ENCODE measurements at places on chromosomes 12 and 14.

DNA sequence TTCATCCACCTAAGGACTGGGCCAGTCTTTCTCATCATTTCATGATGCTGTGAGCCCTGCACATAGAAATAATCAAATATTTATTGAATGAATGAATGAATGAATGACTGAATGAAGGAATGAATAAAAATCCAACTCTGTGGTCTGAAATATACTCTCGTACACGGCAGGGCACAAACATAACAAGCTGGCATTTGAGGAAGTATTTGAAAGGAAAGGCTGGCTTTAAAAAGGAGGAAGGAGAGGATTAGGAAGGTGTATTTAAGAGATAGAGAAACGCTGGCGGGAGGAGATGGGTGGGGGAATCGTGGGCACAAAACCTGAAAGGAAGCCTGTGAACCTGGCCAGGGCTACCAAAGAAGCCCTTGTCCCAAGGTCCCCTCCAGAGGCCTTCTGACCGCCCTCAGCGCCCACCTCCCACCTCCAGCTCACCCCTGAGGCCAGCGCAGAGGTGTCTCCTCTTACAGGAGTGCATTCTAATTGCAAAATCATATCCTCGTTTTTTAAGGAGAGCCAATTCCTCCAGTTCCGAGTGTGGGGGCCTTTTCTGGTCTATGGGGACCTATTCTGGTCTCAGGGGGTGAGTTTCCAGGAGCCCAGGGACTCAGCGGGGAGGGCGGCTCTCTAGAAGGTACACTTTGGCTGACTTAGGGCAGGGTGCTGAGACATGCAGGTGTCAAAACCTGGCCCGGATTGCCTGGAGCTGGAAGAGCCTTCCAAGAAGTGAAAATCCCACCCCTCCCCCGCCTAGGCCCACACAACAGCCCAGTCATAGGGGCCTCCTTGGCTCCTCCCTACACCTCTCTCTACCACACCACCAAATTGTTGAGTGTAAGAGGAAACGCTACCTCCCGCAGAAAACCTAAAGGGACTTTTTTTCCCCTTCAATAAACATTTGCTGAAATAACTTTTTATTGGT lies 8.7 kb upstream of the JDP2 start:
- DNase-seq = no peak

GRCh38 chr14:63478010-63478409 lies 65.2 kb downstream of the PPP2R5E start:
- no peak for DNase-seq

- no peak for DNase-seq
These were observed 141.8 kb upstream of the RASSF8 start for GRCh38 chr12:25816637-25817036.

DNA sequence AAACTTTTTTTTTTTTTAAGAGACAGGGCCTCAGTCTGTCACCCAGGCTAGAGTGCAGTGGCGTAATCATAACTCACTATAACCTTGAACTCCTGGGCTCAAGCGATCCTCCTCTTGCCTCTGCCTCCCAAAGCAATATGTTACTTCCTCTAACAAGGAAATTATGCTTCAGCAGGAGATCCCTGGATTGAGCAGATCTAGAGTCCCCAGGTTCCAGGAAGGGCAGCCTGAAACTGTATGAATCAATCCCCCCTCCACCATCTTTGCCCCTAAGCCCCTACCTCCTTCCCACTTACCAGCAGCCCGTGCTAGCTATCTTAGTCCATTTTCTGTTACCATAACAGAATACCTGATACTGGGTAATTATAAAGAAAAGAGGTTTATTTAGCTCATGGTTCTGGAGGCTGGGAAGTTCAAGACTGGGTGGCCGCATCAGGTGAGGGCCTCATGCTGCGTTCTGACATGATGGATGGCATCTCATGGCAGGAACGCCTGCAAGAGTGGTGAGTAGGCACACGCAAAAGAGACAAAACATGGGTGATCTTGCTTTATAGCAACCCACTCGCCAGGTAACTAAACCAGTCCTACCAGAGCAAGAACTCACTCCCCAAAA lies 5.0 kb downstream of the TAMALIN start:
- DNase-seq = no peak

GRCh38 chr12:6541371-6542165 lies 7.3 kb downstream of the GAPDH start:
- DNase-seq = no peak

DNA sequence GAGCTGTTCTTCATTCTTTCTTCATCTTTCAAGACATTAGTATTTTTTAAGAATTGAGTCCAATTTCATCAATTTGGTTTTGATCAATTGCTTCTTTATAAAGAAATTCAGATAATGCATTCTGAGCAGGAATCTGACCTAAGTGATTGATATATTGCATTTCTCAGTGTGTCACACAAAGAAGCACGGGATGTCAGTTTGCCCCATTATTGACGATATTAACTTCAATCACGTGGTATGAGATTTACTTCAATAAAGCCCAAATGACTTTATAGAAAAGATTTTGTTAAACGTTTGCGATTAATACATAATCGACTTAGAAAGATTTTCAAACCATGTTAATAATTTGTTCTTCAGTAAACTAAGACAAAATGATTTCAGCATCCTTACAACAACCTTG lies 1254.2 kb downstream of the FSCB start:
- no peak for DNase-seq

DNA sequence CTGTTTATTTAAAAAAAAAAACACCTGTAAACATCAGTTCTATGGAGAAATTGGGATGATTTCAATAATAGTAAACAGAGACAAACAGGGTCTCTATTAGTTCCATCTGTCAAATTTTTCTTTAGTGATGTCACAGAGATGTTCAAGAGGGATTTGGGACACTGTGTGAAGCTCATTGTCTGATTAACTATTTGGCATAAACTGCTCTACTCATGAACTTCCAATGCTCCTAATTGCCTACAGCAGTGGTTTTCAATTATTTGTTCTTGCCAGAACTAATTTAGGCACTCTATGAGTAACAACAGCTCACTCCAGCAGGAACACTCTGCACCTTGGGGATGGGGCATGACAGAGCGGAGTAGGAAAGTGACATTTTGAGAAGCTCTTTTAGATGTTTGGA lies 250.1 kb upstream of the PRKD1 start:
- no peak for DNase-seq

DNA sequence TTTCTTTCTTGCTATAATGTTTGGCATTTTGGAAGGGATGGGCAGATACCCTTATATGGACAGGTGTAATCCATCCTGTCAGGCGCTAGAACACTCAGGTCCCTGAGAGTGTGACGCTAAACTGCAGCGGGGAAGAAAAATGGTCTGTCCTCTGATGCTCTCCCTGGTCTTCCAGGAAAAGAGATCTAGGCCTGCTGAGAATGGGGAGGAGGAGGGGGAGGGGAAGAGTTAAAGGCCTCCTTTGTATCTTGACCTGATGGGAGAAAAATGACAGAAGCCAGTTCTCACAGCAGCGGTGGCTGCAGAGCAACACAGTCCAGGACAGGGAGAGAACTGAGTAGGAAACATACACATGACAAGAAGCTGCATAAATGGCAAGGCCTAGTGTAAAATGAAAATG lies 61.1 kb downstream of the RPS6KA5 start:
- no peak for DNase-seq

DNA sequence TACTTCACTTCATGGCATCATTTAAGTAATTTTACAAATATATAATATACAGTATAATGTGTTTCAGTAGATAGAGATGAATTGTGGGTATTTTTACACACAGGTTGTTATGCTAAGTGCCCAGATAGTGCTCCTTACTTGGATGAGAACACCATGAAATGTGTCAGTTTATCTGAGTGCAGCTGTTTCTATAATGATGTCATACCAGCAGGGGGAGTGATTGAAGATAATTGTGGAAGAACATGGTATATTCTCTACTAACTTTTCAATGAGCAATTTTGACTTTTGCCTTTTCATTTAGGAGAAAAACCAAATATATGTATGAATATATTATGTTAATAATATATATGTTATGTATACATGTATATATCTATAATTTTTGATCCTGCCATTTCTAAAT lies 221.6 kb downstream of the LRRK2 start:
- no peak for DNase-seq

GRCh38 chr12:116336542-116337065 lies 59.1 kb upstream of the MED13L start:
- no peak for DNase-seq

GRCh38 chr14:102028733-102029132 lies 58.1 kb downstream of the HSP90AA1 start:
- DNase-seq = no peak

GRCh38 chr14:64920465-64920864 lies 6.2 kb downstream of the CHURC1 start:
- no peak for DNase-seq

DNA sequence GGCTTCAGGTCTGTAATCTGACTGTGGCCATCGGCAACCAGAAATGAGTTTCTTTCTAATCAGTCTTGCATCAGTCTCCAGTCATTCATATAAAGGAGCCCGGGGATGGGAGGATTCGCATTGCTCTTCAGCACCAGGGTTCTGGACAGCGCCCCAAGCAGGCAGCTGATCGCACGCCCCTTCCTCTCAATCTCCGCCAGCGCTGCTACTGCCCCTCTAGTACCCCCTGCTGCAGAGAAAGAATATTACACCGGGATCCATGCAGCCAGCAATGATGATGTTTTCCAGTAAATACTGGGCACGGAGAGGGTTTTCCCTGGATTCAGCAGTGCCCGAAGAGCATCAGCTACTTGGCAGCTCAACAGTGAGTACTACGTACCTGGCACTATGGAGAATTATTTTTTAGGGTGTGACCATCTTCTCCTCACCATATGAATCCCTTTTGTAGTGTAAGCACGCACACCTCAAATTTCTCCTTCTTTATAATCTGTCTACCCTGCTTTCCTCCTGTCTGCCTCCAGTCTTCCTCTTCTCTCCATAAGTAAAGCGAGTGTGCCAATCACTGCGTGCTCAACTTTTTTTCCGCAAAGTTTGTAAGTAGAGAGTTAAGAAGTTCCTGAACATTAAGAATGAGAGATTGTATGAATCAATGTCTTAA lies at the start of gene TPH2:
Gene TPH2 (plus strand): TSS at position 118 of the 658 bp plus-strand sequence. CDS start 142 bp downstream, at position 260.
- no peak for DNase-seq

- DNase-seq = no peak
These were observed 9.1 kb upstream of the RESF1 start for GRCh38 chr12:31950088-31950487.

- no peak for DNase-seq
These were observed 29.5 kb downstream of the MYO1H start for GRCh38 chr12:109377139-109377685.

DNA sequence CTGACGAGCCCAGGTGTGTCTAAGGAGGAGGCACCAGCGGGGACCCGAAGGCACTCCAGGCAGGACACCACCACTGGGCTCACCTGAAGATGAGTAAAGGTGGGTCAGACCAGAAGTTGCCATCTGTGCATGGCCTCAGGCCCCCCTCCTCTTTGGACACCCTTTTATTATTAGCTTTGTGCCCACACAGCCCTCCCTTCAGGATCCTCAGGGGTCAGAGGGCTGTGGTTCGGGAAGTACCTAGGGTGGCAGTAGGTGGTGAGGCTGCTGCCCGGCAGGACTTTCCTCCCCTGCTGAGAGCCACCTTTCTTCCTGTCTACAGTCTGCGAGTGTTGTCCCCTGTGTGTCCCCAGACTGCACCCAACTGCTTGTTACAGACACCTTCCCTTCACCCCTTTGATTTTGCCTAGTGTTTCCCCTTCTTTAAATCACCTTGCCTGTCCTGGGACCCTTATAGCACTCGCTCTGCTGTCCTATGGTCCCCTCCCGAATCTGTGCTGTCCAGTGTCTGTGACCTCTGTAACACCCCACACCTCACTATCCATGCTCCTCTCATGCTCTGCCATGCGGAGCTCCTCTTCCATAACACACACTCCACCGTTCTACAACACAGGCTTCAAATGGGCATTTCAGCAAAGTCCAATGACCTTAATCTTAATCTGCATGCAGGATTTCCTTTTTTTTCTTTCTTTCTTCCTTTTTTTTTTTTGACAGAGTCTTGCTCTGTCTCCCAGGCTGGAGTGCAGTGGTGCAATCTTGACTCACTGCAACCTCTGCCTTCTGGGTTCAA lies 25.7 kb downstream of the SOAT2 start:
- no peak for DNase-seq

- no peak for DNase-seq
These were observed 270.9 kb downstream of the CACNA1C start for GRCh38 chr12:2323532-2324255.

GRCh38 chr12:40768125-40768864 lies 76.1 kb downstream of the CNTN1 start:
- peak; percentile 46 for DNase-seq

GRCh38 chr12:67546746-67547145 lies 101.8 kb upstream of the DYRK2 start:
- DNase-seq = no peak

GRCh38 chr12:68771223-68771925 lies 25.4 kb downstream of the SLC35E3 start:
- no peak for DNase-seq

GRCh38 chr12:19127270-19127669 lies 2.3 kb upstream of the PLEKHA5 start:
- no peak for DNase-seq

- no peak for DNase-seq
These were observed 15.2 kb upstream of the RNASE12 start for GRCh38 chr14:20606190-20606901.

DNA sequence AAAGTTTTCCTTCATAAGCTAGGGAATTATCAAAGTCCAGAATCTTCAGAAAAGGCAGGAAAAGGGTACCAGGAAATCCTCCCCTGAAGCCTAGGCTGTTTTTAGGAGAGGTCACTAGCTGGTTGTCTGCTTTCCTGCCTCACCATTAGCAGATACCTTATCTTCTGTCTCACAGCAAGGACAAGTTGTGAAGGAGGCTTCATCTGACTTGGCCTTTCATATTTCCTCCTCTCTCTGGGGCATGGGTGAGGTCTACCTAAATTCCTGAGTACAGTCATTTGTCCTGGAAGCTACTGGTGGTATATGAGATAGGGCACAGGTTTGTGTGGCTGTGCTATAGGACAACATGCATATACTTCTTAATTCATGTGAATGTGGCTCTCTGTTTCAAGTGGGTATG lies 2.3 kb downstream of the FOXJ2 start:
- DNase-seq = no peak

- DNase-seq = no peak
These were observed 1.7 kb upstream of the EIF4B start for GRCh38 chr12:53004582-53004981.

GRCh38 chr14:104527857-104528459 lies 51.6 kb upstream of the C14orf180 start:
- DNase-seq = no peak

Measured in cerebellar nuclear complex (tissue), 1 donor.